ENCODE measurements at places on chromosomes 6 and 20.

- no peak for DNase-seq
Observed at GRCh38 chr6:107554918-107555317, 65.0 kb downstream of the SOBP start.

- DNase-seq: no peak
Observed at GRCh38 chr6:64280569-64280968, 645.0 kb downstream of the PHF3 start.

DNA sequence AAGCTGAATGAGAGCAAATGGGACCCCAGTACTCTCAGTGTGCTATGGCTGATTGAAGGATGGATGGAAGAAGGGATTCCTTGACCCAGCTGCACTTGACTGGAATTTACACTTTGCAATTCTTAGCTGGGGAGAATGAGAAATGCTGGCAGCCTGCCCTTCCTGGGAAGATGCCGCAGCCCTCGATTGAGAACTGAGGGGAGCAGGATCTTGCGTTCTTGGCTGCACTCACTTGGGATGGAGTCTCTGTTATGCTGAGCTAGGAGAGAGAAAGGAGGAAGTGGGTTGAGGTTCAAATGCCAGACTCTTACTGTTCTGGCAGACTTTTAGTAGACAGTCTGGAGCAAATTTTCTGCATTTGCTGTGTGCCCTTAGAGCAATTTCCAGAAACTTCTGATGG lies 221.2 kb downstream of the FNDC1 start:
- no peak for DNase-seq

GRCh38 chr6:43836507-43837240 lies 66.7 kb downstream of the VEGFA start:
- no peak for DNase-seq

- DNase-seq: no peak
Observed at GRCh38 chr6:136060052-136060451, 190.1 kb downstream of the MTFR2 start.

DNA sequence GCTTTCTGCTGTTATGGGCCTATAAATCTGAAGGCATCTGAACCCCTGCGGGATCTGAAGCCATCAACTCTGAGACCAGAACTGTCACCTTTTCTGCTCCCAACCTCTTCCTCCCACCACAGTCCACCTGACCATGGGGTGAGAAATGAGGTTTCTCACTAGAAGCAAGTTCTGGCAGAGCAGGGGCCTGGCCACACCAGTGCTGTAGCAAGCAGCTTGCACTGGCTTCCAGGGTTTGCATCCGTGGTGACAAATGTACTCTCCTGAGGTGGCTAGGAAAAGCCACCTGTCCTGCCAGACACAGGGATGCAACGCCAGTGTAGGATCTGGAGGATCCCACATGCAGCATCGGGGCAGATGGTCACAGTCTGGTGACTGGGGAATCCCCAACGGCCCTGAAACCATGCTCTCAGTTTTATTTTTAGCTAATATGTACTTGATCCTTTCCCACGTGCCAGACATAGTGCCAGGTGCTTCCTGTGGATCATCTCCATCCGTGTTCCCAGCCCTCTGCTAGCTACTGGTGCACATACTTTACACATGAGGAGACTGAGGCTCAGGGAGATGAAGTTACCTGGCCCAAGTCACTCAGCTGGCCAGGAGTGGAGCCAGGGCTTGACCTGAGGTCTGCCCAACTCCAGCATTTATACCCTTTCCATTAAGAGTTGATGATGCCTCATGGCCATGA lies 122.1 kb upstream of the SPACA1 start:
- peak; percentile 70 for DNase-seq

- no peak for DNase-seq
Observed at GRCh38 chr20:10558635-10559187, 115.1 kb downstream of the JAG1 start.

DNA sequence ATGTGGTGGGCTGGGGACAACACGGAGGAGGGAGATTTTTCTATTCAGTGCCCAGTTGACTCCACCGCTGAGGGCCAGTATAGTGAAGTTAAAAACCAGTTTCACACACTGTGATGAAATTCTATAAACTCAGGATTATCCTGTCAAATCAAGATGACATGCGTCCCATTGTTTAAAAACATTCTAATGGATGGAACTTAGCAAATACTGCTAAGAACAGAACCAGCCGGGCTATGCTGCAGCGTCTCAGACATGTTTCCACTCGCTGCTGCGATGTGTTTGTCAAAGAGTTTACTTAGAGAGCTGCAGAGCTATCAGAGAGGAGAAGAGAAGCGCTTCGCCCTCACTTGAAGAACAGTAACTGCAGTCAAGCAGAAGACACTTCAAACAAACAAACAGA lies 212.6 kb upstream of the FOXQ1 start:
- DNase-seq: no peak

- no peak for DNase-seq
Observed at GRCh38 chr20:6515261-6515660, 252.2 kb upstream of the BMP2 start.

- no peak for DNase-seq
Observed at GRCh38 chr20:21798384-21798783, 92.9 kb downstream of the PAX1 start.

GRCh38 chr20:14724036-14724435 lies 386.6 kb upstream of the FLRT3 start:
- no peak for DNase-seq

DNA sequence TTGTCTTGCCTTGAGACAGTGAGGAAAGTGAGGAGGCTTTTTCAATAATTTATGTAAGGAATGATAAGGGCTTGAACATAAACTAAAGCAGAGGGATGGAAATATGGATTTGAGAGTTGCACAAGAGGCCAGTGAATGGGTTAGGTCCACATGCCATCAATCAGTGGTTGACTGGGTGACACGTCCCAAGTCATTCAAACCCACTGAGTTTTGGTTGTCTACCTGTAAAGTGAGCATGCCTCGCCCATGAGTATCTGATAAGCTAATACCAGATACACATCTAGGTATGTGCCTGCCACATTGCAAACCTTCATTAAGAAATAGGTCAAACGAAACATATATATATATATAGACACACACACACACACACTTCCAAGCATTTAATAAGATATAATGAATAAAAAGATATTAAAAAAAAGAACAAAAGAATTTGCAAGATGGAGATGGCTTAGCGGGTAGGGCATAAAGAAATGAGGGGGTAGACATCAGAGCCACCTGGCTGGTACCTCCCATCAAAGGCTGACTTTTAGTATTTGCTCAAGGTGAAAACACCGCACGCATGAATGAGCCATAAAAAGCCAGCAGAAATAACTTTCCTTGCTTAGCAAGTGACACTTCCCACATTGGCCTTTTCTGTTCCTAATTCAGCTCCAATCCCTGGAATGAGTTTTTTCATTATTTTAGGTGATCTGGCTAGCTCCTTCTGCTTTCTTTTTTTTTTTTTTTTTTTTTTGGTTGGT lies 109.1 kb upstream of the GGTLC1 start:
- no peak for DNase-seq

GRCh38 chr6:36362551-36363370 lies 24.7 kb downstream of the ETV7 start:
- no peak for DNase-seq

- no peak for DNase-seq
Observed at GRCh38 chr20:90651-91050, 3.2 kb downstream of the DEFB125 start.

GRCh38 chr20:38303908-38304379 lies at the start of gene BPI:
BPI (plus strand) TSS chr20:38304156; CDS start chr20:38304224, 68 bp downstream.
- no peak for DNase-seq

DNA sequence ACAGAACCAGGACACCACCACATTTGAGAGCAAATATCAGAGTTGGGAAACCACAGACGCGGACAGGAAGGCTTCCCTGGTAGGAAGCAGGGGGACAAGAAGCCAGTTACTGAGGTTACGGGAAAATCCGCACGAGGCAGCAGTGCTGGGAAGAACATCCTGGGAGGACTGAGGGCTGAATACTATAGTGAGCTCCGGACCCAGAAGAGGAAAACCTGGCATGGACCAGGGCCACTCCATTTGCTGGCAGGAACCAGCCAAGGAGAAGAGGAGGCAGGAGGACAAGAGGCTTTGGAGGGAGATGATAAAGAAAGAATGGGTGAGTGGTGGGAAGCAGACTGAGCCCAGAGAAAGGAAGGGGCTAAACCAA lies 6.1 kb upstream of the DSN1 start:
- DNase-seq: no peak

- no peak for DNase-seq
Observed at GRCh38 chr6:39003072-39003471, 45.5 kb upstream of the GLP1R start.

DNA sequence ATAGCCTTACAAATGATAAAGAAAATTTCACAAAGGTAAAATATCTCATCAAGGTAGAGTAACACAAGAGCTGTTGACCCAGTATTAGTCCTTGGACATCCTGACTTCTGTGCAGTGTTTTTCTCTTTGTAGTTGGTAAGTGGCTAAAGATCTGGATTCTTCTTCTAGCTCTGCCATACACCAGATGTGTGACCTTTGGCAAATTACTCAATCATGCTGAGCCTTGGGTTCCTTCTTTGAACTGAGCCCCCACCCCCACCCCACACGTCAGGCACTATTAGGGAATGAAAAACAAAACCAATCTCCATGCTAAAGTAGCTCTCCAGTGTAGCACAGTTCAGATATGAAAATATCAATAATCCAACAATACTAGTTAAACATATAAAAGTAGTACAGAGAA lies 15.1 kb upstream of the TRIM39 start:
- DNase-seq: no peak

DNA sequence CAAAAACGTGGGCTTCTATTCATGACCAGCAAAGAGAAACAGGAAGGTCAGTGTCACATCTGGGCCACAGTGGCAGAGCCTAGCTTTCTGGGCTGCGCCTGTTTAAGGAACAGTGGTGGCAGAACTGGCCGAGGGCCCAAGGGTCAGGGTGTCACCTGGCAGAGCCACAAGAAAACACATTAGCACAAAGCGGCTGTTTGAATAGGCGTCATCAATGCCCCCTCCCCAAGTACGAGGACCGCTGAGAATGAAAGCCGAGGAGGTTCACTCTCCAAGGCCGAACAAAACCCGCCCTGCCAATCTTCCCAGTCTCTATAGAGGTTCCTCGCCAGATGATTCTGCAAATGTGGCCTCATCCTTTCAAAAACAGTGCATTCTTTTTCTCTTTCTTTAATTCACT lies 125.2 kb upstream of the TRAF3IP2 start:
- no peak for DNase-seq

- DNase-seq: no peak
Observed at GRCh38 chr6:143098054-143098671, 37.5 kb downstream of the AIG1 start.

GRCh38 chr6:30317913-30318589 lies 8.7 kb upstream of the TRIM39 start:
- DNase-seq: no peak

- DNase-seq: no peak
Observed at GRCh38 chr20:14712302-14712739, 374.9 kb upstream of the FLRT3 start.

DNA sequence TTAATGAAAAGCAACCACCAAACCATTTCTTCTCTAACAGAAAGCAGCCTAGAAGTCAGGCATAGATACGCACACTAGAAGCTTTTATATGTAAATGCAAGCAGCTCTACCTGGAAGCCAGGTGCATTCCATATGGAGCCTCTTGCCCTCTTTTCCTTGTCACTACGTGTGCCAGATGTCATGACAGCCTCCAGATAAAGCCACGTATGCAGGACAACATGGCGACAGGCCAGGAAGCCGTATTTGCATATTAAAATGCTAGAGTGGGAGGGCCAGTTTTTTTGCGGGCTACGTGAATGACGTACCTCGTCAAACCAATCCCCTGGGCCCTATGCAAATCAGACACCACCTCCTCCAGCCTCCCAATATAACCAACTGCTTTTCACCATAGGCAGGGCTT lies 308.1 kb upstream of the SPTLC3 start:
- no peak for DNase-seq

GRCh38 chr20:62628691-62629090 lies 13.6 kb upstream of the SLCO4A1 start:
- DNase-seq: no peak

Data from stimulated activated naive B cell treated with anti-CD40 and anti-IgM and Interleukin-4, amounts not matched to agents 10 μg/mL and 1 μg/mL and 100 μg/mL, for 72 hours (primary cell).